Nucleus accumbens (tissue), 56 donors: ENCODE measurements at places on chromosomes 16 and 17.

GRCh38 chr16:4944333-4945281 lies 7.7 kb upstream of the PPL start:
- DNase-seq: no peak

DNA sequence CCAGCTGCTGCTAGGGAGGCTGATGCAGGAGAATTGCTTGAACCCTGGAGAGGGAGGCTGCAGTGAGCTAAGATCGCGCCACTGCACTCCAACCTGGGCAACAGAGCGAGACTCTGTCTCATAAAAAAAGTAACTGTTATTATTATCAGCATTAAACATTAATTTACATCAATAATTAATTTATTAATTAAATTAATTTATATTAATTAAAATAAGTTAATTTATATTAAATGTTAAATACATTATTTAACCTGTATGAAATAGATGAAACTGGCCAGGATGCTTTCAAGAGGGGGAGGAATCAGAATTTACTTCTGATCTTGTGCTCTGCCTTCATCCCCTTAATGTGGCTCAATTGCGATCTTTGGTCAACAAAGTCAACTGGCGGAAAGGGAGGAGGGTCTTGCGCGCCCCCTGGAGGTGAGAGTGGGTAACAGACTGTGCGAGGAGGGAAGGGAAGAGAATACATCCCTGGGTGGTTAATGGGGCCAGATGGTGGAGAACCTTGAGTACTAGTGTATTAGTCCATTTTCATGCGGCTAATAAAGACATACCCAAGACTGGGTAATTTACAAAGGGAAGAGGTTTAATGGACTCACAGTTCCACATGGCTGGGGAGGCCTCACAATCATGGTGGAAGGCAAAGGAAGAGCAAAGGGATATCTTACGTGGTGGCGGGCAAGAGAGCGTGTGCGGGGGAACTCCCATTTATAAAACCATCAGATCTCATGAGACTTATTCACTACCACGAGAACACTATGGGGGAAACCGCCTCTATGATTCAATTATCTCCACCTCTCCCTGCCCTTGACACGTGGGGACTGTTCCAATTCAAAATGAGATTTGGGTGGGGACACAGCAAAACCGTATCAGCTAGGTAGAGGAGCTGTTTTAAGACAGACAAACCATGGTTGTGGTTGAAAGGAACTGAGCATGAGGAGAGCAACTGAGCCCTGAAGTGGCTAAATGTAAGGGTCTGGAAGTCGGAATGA lies 15.7 kb upstream of the CPPED1 start:
- peak; percentile 40 for DNase-seq

GRCh38 chr16:17729820-17730219 lies 259.1 kb upstream of the XYLT1 start:
- DNase-seq: no peak

GRCh38 chr17:44927696-44928095 lies 12.4 kb upstream of the GFAP start:
- no peak for DNase-seq

DNA sequence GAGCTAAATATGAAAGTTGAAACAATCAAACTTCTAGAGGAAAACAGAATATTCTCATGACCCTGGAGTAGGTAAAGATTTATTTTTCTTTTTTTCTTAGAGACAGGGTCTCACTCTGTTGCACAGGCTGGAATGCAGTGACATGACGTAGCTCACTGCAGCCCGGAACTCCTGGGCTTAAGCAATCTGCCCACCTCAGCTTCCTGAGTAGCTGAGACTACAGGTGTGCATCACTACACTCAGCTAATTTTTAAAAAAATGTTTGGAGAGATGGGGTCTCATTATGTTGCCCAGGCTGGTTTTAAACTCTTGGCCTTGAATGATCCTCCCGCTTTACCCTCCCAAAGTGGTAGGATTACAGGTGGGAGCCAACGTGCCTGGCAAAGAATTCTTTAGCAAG lies 15.5 kb downstream of the IKZF3 start:
- DNase-seq: no peak

DNA sequence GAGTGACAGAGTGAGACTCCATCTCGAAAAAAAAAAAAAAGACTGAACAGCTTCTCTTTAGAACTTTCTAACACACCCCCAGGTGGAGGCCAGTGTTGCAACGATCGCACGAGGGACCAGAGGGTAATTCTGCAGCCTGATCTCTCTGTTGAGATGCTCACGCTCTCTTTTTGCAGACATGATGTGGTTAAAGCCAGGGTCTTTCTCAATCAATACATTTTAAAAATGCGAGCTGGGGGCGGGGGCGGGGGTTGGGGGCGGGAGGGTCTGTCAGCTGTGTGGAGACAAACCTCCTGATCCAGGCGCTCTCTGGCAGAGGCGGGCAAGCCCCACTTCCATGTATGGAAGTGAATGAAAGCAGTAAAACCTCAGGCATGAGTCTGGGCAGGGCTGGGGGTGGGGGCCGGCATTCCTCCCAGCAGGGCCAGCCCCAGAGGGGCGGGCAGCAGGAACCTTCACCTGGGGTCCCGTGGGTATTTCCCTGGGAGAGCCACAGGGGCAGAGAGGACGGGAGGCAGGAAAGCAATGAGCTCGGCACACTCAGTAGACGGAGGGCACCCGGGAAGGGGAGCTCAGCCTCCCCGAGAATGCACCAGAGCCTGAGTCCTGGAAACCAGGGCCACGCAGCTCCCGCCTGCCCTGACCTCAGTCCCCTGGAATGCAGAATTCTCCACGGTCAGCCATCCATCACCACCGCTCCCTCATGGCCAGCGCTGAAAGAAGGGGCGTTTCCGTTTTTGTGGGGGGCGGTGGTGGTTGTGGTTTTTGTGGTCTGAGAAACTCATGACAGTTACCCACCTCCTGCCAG lies 28.0 kb downstream of the NXN start:
- DNase-seq: no peak

DNA sequence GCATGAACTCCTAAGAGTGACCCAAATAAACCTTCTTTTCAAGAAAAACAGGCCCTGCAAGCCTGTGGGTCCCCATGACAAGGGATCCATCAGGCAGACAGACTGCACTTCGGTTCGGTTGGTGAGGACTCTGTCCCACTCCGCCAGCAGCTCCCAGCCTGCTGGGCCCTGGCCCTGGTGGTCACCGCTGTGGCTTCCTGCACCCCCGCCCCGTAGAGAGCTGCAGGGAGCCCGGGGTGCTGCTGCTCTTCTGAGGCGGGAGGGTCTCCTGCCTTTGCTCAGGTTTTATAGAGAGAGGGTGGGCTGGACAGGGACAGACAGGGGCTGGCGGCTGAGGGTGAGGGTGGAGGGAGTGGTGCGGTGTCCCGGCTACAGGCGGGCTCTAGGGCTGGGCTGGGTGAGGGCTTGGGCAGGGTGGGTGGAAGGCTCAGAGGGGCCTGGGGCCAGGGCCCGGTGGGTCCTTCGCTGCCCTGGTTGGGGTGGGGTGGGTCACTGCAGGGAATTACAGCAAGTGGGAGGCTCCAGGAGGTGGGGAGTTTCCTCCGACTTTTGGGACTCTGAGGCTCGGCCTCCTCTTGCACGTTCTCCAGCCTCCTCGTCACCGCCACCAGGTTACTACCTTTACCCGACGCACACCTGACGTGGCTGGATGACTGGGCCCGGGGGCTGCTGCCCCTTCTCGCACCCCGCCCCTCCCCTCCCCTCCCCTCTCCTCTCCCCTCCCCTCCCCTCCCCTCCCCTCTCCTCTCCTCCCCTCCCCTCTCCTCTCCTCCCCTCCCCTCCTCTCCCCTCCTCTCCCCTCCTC lies 90.2 kb upstream of the CBX4 start:
- no peak for DNase-seq
